Left lung (tissue), 14 donors: ENCODE measurements at places on chromosomes 7 and 10. TPM values are rescaled to one million over a fixed set of nuclear protein-coding genes. Genes with fewer than 3 reads are reported as not detected.
A peak's percentile ranks its signal among the peaks of the same experiment; 100 is the strongest.

DNA sequence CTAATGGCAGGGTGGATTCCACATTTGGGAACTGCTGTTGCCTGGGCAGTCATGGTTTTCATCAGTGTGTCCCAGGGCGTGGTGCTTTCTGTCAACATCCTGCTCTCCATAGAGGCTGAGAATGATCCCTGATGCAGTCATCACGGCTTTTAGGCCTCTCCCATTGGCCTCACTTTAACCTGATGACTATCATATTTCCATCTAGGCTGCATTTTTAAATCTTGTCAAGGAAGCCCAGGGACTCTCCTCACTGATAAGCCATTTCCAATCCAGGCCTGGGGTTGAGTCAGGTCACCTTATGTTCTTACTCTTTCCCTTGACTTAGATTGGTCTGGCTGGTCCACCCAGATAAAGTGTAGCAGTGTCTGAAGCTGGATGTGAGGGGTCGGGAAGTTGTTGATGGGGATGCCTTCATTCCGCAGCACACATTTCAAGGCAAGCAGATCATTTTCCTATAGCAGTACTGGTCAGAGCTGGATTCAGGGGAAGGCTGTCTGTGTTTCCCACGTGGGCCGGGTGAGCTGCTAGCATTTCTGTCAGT, 177.0 kb downstream of the AUTS2 start:
- DNase-seq = no peak

DNA sequence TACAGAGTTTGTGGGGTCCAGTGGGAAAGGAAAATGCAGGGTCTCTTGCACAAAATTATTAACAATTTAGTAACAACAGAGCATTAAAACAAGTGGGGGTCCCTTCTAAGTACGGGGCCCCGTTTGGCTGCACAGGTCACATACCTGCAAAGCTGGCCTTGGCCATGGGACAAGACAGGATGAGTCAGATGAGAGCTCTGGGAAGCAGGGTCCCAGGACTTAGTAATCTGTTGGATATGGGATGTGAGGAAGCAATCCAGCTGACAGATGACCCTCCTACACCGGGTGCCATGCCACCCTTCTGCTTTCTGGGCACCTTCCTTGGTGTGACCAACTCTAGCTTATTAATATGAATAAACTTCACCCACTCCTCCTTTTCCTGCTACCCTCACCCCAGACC, 3.2 kb upstream of the DUSP5 start:
- no peak for DNase-seq

DNA sequence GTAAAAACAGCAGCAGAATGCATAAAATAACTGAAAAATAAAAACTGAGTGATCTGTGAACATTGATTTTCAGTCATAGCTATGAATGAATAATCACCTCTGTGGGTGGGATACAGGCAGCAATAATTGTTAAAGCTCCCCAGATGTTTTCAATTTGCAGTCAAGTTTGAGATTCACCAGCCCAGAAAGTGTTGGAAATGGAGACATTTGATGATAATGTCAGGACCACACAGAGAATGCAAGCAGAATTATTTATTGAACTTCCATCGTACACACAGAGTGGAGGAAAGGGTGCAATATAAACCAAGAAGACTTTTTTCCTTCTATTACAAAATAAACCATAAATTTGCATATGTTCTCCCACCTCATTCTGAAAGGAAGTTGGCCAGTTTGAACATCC, 601.7 kb downstream of the ANKRD7 start:
- peak; percentile 4 for DNase-seq

- DNase-seq = no peak
These were observed 20.2 kb upstream of the INSIG1 start for GRCh38 chr7:155277385-155277994.

DNA sequence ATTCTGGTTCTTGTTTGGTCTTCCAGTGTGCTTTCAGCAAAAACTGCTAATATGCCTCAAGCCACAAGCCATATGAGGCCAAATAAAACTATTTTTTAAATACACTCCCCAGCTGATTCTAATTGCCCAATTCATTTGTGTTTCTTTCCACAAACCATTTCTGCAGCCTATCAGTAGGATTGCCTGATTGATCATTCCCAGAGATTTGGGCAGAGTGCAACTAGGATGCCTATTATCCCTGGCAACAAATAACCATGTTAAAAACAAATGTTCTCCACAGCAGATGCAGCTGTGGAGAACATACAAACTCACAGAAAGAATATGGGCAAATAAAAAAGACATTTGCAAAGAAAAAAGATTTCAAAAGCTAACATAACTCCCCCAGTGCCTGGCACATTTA, 76.9 kb upstream of the CAV2 start:
- no peak for DNase-seq

GRCh38 chr10:97509120-97509680, 10.5 kb downstream of the UBTD1 start:
- DNase-seq = no peak

DNA sequence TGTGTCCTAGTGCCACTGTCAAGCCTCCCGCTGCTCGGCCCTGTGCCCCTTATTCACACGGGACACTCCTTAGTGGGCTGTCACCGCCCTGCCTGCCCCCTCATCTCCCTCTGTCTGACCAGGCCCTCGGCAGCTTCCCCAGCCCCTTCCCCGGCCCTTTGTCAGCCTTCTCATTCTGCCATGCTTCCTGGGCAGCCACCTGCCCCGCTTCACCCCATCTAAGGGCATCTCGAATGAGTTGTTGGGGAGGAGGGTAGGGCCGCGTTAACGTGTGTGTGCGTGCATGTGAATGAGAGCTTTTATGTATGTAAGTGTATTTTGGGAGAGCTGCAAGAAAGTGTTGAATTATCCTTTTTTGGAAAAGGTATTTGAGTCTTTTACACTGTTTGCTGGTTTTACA, 49.7 kb downstream of the GTF2I start:
- no peak for DNase-seq

DNA sequence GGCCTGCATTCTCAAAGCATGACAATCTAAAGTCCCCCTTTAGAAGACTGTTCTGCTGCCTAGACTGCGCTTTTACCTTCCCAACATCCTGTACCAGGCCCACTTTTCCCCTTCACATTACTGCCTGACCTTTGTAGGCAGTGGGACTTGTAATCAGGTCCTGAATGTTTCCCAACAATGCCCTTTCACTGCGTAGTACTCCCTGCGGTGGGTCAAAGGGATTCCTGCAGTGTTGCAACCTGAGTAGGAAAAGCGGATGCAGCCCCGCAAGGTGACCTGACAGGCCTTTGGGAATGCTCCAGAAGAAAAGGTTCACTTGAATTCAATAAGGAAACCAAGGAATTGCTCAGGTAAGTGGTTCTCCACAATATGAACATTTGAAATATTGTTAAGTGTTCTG, 4.9 kb upstream of the TCAF1 start:
- no peak for DNase-seq

- DNase-seq = no peak
These were observed 7.6 kb upstream of the GRID2IP start for GRCh38 chr7:6558837-6559236.

GRCh38 chr10:11164551-11164802, 146.8 kb downstream of the CELF2 start:
- no peak for DNase-seq

DNA sequence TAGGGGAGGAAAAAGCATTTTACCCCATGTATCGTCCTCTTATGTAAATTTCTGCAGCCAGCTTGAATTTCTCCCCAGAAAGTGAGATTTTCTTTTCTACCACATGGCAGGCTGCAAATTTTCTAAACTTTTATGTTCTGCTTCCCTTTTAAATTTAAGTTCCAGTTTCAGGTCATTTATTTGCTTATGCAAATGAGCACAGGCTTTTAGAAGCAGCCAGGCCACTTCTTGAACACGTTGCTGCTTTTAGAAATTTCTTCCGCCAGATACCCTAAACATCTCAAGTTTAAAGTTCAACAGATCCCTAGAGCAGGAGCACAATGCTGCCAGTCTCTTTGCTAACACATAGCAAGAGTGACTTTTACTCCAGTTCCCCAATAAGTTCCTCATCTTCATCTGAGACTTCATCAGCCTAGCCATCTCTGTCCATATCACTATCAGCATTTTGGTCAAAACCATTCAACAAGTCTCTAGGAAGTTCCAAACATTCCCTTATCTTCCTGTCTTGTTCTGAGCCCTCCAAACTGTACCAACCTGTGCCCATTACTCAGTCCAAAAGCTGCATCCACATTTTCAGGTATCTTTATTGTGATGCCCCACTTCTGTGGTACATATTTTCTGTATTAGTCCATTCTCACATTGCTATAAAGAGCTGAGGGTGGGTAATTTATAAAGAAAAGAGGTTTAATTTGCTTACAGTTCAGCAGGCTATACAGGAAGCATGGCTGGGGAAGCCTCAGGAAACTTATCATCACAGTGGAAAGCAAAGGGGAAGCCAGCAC, 16.3 kb downstream of the EZH2 start:
- no peak for DNase-seq

GRCh38 chr7:44105832-44106231, 1.7 kb downstream of the AEBP1 start:
- DNase-seq = no peak

DNA sequence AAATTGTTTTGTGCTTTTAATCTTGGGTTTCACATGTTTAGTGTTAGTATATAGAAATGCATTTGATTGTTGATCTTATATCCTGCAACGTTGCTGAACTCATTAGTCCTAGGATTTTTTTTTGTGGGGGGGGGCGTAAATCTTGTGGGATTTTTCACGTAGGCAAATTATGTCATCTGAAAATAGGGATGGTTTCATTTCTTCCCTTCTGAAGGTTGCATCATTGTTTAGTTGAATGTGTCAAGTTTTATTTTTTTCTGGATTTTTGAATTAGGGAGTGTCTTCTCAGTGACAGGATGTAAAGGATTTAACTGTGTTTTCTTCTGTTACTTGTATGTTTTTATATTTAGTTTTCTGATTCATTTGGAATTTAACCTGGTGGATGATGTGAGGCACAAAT, 26.7 kb downstream of the MKLN1 start:
- DNase-seq = no peak

GRCh38 chr7:85737426-85737825, 550.6 kb upstream of the SEMA3D start:
- DNase-seq = no peak

- DNase-seq = no peak
These were observed 1.1 kb upstream of the MKLN1 start for GRCh38 chr7:131326576-131326975.

DNA sequence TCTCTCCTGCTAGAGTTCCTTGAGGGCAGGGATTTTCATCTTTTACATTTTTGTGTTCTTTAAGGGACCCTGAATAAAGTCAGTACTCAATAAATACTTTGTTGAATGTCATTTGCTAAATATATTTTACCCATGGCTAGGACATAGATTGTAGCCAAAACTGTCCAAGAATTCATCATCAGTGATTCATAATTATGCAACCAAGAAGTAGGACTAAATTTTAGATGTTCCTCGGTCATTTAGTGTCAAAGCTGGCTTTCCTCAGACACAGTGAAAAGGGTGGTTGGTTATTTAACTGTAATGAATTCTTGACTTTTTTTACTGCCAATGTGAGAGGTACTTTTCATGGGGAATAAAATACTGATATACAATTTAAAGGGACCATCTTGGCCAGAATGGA, 3.3 kb downstream of the NUDT13 start:
- DNase-seq = no peak

- DNase-seq = no peak
These were observed 236.0 kb downstream of the MAGI2 start for GRCh38 chr7:79217468-79217867.

GRCh38 chr10:132541601-132542011, 4.0 kb downstream of the INPP5A start:
- DNase-seq = no peak

- DNase-seq = no peak
These were observed 24.3 kb downstream of the DYNC1I1 start for GRCh38 chr7:95796617-95797016.

DNA sequence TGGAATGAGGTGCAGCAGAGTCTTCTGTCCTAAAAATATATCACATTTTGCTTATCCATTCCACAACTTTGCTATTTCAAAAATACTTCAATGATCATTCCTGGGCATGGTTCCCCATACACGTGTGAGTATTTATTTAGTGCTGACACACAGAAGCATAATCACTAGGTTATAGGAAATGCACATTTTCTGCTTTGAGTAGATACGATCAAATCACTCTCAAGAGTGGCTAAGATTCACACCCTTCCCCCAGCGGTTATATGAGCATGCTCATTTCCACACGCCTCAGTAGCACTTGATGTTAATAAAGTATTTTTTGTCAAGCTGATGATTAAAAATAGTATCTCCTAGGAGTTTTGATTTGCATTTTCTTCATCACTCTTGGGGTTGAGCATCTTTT, 93.5 kb upstream of the LRRC4 start:
- no peak for DNase-seq

GRCh38 chr7:4174451-4174850, 507.6 kb upstream of the FOXK1 start:
- DNase-seq = peak; percentile 67

DNA sequence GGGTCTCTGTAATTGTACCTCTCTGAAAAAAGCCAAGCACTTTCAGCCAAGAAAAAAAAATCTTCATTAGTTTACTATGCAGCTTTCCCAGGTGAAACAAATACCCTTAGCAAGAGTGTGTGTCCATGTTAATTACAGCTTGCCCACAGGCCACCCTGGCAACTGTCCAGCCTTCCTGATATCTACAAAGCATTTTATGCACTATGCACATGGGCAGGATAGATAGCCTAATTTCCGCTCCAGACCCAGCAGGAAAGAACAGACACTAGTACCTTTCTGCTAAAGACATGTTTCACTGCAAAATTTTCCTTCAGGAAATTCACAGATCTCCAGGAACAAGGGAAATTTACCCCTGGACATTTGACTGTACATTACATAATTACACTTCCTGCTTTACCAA, 24.4 kb downstream of the CACNA2D1 start:
- no peak for DNase-seq

- DNase-seq = no peak
These were observed 133.9 kb downstream of the C10orf105 start for GRCh38 chr10:71585564-71586290.

GRCh38 chr7:137335814-137336213, 7.7 kb downstream of the PTN start:
- no peak for DNase-seq

- DNase-seq = no peak
These were observed 108.3 kb downstream of the COL28A1 start for GRCh38 chr7:7427363-7427762.

DNA sequence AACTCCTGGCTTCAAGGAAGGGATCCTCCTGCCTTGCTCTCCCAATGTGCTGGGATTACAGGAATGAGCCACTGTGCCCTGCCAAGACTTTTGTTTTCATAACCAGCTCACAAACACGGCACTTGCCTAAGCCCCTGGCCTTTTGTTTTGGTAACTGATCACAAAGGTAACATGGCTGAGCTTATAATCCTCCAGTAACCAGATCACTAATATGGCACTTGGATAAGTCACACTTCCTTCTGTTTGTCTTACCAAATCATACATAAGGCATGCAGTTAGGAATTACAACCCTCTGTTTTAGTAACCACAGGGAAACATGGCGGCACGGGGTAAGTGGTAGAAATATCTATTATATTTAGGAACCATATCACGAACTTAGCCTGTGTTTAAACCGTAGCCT, 577.1 kb downstream of the CALN1 start:
- DNase-seq = no peak

The MYOZ1 gene
- polyA plus RNA-seq = 2.7 TPM

The PIK3CG gene
- 2.6 TPM for polyA plus RNA-seq

The RASSF4 gene
- 17.1 TPM for polyA plus RNA-seq

The TCTN3 gene
- polyA plus RNA-seq = 57.3 TPM

The NODAL gene
- 1.1 TPM for polyA plus RNA-seq

The AMPH gene
- polyA plus RNA-seq = 12.5 TPM

The ACTL6B gene
- polyA plus RNA-seq = not detected

The COL28A1 gene
- 2.2 TPM for polyA plus RNA-seq

The SOSTDC1 gene
- polyA plus RNA-seq = 28.7 TPM
